ENCODE measurements at places on chromosomes 2 and 18.

- no peak for DNase-seq
Observed at GRCh38 chr2:107303964-107304363, 418.0 kb upstream of the ST6GAL2 start.

DNA sequence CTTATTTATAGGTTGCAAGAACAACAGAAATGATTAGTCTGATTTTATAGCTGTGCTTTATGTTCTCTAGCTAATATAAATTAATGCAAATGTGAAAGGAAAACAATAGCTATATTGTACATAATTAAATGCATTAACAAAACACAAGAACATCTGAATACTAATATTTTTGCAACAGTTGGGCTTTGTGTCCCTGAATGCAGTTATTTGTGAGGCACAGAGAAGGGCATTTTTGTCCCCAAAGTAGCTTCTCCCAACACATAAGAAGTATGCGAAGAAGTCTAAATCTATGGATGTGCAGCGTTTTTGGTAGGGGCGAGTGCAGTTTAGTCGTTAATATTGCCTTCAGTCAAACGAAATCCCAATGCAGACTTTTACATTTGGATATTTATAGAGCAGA is 110.0 kb downstream of the MBP start:
- DNase-seq: no peak

- no peak for DNase-seq
Observed at GRCh38 chr2:133541376-133541775, 26.9 kb downstream of the NCKAP5 start.

- no peak for DNase-seq
Observed at GRCh38 chr18:70294471-70295191, 5.8 kb downstream of the SOCS6 start.

DNA sequence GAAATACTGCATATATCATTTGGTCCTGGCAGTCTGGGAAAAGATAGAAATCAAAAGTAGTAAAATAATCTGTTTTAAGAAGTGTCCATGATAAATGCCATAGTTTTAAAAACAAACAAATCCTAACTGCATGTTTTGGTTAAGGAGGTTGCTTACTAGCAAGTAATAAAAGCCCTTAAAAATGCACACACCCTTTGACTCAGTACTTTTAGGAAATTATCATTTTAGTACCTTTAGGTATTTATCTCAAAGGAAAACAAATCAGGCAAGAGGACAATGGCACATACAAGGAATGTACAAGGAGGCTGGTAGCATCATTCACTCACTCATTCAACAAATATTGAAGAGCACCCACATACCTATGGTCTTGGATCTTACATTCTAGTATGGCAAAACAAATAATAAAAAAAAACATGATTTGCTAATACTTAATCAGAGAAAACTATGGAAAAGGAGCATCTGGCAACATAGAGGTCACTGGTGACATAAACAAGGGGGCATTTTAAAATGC is 67.6 kb downstream of the OLA1 start:
- DNase-seq: no peak

DNA sequence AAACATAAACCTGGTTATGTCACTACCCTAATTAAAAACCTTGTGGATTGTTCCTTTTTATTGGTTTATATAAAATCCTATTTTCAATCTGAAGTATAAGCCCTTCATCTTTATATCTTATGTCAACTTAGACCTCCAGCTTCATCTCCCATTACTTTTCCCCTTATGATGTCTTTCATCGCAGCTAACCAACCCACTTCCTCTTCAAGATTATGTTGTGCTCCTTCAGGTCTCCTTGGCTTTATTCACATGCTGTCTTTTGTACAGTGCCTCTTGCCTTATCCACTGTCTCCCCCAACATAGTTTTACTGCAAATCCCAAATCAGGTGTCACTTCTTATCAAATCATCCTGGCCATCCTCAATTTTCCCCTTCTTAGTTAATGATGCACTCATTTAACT is 25.9 kb downstream of the MBD5 start:
- no peak for DNase-seq

DNA sequence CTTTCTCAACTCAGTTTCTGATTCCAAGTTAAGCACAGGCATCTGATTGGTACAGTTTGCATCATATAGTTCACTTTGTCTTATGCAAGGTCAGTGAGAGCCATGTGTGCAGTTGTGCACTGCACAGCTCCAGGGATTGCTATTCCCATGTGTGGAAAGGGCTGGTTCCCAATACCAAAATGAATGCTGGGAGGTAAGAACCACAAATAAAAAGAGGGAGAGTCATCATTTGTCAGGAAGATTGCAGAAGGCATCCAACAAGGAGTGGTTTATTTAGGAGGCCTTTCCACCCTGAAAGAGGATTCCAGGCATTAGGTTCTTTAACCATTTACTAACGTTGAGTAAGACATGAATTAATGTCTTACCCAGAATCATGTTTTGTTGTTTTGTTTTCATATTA is 141.2 kb upstream of the ST6GAL2 start:
- DNase-seq: no peak

GRCh38 chr2:198857246-198857645 is 600.5 kb downstream of the SATB2 start:
- no peak for DNase-seq

DNA sequence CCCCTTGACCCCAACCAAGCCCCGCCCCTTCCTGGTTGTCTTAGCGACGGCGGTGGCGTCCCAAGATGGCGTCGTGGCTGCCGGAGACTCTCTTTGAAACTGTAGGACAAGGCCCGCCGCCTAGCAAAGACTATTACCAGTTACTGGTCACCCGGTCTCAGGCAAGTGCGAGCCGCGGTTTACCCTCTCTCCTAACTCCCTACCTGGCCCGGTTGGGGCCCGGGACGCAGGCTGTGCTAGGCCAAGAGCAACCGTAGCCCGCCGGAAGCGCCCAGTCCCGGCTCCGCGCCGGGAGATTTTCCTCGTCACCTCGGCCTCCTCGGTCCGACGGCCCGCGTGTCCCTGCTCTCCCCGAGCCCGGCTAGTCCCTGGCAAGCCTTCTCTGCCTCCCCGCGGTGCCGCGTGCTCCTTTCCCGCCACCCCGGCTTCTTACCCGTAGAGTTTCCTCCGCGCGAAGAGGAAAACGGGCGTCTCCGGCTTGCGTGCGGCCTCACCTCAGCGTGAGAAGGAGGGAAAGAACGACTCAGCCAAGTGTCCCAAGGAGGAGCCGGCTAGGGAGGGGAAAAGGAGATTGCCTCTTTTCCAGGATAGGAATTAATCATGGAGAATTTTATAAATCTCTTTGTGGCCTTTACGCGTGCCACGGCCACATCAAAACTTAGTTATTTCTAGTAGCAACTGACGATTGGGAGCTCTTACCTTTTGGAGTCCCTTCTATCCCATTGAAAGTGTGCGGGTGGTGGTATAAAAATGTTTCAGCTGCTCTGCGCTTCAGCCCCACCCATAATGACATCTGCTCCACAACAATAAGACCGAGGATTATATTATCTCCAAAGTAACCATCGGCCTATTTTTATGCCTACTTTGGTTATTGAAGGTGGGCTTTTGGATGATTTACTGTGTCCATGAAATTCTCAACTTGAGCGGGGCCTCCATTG is at the start of gene FBXO36:
FBXO36 (plus strand) TSS at position 55 of the 938 bp plus-strand sequence; CDS start at position 66, 11 bp downstream.
- peak; percentile 61 for DNase-seq

DNA sequence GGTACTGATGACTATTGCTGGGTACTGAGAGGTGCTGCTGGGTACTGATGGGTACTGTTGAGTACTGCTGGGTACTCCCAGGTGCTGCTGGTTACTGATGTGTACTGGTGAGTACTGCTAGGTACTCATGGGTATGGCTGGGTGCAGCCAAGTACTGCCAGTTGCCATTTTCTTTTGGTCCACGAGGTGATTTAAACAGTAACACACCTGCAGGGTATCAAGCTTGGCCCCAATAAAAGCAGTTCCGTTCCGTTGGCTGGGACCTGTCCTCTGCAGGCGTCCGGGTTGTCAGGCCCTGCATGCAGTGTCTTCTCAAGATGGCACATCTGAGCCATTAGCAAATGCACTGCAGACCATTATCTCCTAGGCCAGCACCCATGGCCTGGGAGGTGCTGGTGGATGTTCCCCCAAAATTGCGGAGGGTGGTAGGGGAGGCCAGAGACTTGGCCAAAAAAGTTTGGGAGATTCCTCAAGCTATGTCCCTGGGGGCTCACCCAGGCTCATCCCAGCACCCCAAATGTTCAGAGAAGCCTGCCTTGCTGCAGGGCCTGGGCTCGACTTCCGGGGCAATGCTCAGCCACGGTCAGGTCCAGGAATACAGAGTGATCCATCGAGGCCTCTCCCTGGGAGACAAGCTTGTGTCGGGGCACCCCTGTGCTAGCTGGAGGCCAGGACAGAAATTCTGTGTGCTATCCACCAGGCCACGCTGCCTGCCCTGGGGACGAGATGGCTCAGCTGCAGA is 165.2 kb downstream of the TWIST2 start:
- DNase-seq: no peak

- peak; percentile 26 for DNase-seq
Observed at GRCh38 chr18:73842795-73843394, 304.7 kb downstream of the FBXO15 start.

DNA sequence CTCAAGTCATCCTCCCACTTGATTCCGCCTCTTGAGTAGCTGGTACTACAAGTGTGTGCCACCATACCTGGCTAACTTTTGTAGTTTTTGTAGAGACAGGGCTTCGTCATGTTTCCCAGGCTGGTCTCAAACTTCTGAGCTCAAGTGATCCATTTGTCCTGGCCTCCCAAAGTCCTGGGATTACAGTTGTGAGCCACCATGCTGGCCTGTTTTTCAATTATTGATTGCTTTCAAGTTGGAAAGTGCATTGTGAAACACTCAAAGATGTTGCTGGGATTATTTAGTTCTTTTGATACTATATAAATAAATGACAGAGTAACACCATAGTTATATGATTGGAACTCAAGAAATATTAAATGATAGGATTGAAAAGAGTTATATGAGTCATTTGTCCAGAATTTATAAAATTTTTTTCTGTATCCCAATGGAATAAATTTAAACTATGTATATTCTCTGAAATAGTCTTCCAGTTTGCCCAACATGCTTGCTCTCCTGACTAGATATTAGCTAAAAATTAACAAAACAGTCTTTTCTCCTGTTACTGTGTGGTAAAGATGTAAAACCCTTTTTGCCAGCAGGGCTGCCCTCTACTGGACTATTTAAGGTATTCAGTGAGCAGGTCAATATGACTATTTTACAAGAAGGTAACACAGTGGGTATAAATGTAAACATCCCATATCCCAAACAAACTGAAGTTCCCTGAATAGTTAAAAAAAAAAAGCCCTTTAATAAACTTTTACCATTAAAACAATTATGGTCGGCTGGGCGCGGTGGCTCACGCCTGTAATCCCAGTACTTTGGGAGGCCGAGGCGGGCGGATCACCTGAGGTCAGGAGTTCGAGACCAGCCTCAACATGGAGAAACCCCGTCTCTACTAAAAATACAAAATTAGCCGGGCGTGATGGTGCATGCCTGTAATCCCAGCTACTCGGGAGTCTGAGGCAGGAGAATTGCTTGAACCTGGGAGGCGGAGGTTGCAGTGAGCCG is 42.7 kb downstream of the ACSL3 start:
- no peak for DNase-seq

DNA sequence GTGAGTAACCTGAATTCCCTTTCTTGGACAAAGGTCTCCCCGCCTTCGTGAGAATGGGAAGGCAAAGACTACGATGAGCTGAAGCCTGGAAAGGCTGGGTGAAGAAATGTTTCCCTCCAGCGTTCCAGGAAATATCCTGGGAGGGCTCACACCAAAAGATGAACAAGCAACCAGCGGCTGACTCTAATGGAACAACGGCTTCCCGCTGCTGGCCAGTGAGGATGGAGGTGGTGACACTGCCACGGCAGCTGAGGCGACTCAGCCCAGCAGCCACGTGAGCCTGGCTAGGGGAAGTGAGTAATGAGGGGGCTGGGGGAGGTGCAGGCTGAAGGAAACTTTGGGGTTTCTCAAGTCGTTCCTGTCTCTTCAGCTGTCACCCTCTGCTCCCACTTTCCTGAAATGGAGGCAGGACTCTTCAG is 105.0 kb upstream of the SMAD7 start:
- DNase-seq: no peak

- no peak for DNase-seq
Observed at GRCh38 chr2:188369365-188369764, 77.7 kb downstream of the GULP1 start.

DNA sequence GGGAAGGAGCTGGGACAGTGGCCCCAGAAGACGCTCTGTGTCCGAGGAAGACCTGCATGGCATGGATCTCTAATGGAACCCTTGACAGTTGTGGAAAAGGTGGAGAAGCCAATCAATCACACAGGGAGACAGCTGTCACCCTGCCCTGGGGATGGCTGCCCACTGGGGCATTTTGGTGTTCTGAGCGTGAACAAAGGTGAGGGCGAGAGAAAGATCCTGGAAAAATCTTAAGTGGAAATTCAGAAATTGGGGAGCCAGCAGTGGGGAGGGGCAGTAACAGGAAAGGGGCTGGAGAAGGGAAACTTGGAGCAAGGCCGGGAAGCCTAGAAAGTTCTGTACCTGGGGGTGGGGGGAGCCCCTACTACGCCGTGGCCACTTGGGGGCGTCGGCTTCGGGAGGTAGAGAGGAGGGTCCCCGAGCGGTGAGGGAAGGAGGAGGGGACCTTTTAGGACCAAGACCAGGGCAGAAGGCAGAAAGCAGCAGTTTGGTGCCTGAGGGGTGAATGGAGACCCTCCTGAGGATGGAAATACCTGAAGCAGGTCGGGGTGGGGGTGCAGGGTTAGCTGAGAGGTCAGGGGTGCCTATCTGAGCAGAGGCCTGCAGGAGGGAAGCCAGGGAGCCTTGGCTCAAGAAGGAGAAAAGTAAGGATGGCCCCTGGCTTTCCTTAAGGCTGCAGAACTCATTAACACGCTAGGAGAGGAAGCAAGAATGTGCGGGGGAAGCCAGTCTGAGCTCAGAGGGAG is 30.0 kb downstream of the NGEF start:
- DNase-seq: no peak

DNA sequence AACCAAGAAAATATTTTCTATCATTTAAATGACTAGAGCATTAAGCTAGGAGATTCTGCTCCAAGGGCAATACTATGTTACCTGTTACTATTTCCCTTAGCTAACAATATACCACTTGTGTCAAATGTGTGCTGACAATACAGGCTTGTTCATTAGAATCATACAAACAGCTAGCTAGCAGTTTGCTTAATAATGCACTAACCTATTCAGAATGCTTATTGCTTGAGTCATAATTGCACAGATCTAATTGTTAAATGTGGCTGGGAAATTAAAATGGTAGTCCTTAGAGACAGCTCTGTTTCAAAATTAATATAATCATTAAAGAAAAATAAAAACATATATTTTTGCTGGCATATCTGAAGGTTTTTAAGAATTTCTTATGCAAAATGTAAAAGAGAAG is 344.2 kb downstream of the ERBB4 start:
- no peak for DNase-seq

- no peak for DNase-seq
Observed at GRCh38 chr2:236505648-236506047, 64.0 kb upstream of the ACKR3 start.

DNA sequence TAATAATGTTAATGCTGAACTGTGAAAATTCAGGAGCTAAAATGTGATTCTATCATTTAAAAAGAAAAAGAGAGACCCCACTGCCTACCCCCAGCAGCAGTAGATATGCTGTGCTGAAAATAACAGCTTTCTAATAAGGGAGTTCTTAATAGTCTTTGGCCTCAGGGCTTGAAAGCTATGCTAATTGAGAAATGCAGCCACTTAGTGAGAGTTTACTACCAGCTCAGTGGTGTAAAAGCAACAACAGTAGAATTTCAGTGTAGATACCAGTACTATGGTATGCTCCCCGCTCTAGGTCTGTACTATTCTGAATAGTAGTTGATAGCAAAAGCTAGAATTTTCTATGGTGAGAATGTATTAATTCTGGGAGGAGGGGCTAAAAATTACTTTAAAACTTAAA is 303.1 kb upstream of the VWC2L start:
- DNase-seq: no peak

- no peak for DNase-seq
Observed at GRCh38 chr2:69693775-69694450, 48.0 kb upstream of the ANXA4 start.

Data from stimulated activated CD4-positive, alpha-beta T cell treated with anti-CD3 and anti-CD28 coated beads, Interleukin-1b, Interleukin-23, amount 100 ng/mL, for 1 hour (primary cell).